WERI-Rb-1 (cell line): ENCODE measurements at places on chromosomes 3 and 15.

- no peak for DNase-seq
These were observed 116.5 kb upstream of the ALDH1A3 start for GRCh38 chr15:100762913-100763834.

DNA sequence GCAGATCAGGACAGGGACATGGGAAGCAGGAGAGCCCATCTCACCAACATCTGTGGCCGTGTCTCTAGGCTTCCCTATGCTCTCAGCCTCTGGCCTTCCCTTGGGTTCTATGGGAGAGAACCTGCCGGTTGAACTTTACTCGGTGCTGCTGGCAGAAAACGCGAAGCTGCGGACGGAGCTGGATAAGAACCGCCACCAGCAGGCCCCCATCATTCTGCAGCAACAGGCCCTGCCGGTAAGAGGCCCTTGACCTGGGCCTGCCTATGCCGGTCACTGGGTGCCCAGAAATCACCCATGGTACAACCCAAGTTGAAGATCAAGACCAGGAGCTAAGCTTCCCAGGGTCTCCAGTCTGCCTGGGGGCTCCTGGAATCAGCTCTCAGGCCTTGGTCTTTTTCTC, 34.8 kb downstream of the CYP11A1 start:
- no peak for DNase-seq

GRCh38 chr3:194019398-194020165, 116.4 kb upstream of the HES1 start:
- DNase-seq, result no peak

- no peak for DNase-seq
These were observed 172.1 kb upstream of the SMAD3 start for GRCh38 chr15:66893294-66893693.

DNA sequence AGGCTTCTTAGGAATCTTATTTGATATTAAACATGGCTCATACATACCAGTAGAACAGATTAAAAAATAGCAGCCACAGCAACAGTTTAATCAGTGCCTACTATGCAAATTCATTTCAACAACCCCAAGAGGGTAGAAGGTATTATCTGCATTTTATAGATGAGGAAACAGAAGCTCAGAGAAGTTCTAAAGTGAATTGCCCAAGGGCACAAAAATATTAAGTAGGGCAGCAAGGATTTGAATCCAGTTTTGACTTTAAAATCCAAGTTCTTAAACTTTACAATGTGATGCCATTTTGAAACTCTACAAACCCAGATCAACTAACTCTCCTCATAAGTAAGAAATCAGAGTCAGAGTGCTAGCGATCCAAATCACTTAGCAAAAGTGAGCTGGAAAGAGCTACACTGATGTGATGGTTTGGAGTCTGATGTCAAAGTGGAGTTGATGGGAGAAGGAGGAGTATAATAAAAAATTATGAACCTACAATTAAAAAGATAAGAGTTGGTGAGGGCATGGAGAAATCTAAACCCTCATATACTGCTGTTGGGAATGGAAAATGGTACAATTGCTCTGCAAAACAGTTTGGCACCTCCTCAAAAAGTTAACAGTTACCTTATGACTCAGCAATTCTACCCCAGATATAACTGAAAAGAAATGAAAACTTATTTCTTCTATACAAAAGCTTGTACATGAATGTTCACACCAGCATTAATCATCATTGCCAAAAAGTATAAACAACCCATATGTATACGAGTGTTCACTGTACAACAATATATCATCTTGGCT, 51.0 kb upstream of the PLXND1 start:
- no peak for DNase-seq

GRCh38 chr3:113265231-113265630, 53.9 kb downstream of the BOC start:
- no peak for DNase-seq

DNA sequence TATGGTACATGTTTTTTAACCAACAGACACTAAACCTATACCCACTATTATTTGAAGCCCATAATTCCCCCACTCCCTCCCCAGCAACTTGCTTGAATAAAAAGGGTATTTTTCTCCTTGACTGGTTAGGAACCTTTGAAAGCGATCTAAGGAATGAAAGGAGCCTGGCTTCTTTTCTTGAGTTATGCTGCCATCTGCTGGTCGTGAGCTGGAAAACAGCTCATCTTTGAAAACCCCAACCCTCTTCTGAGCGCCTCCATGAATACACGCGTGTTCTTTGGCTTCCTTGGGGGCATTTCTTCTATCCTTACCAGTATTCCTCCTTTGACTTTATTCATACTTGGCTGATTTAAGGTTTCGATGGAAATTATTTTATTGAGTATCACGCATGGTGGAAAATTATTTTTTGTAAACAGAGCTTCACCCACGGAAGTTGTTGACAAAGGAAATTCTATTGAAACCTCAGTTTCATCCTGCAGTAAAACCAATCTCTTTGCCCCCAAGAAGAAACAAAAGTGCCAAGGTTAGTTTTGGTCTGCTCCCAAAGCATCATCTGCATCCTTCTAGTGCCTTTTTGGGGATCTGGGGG, 171.6 kb downstream of the SV2B start:
- peak; percentile 45 for DNase-seq

- DNase-seq, result no peak
These were observed 31.2 kb downstream of the WWTR1 start for GRCh38 chr3:149626671-149627070.

GRCh38 chr3:49553324-49553691, 969 bp upstream of the BSN start:
- no peak for DNase-seq

- DNase-seq, result peak; percentile 80
These were observed 36.3 kb upstream of the GNB5 start for GRCh38 chr15:52227456-52227855.

DNA sequence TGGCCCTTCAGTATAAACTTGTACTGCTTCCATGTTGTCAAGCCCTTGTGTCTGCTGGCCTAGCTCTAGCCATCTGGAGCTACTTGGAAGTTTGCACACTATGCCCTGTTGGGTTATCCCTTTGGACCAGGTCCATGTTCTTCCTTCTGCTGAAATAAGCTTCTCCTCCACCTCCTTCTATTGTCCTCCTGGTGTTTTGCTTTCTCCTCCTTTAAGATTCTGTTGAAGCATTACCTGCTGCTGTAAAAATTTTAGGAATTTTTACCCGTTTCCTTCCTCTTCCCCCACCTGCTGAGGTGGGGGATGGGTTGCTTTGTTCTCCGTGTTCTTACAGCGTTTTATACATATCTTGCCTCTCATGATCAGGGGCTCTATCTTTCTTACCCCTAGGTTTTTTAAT, 51.7 kb downstream of the SH3GL3 start:
- DNase-seq, result no peak

DNA sequence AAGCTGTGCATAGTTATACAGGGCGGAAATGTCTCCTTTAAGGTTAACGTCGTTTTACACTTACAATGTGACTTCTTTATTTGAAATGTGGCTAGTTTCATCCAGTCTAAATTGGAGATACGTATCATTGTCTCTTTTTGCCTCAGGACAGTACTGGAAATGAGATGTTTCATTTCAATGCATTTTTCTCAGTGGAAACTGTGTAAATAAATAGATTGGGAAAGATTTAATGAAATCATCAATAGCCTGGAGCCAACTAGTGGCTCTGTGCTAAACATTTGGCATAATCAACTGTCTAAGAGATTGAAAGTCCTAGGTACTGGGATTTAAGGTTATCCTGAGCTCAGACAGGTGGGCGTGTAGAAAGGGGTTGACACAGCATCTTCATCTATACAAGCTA, 691.5 kb upstream of the CCDC54 start:
- DNase-seq, result no peak

DNA sequence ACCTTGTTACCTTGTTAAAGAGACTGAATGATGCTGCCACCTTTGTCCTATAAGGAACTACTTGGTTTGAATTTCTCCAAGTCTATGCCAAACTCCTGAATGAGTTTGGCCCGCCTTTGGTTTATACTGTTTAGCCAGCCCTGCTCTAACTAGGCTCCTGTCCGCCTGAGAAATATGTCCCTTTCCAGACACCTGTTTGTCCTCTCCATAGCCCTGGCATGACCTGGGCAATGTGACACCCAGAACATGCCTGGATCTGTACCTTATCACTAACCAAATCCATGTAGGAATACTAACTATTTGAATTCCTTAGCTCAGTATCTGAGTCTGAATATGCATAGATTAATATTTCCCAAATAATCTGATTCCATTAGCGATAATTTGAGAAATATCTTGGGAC, 24.4 kb upstream of the TMC3 start:
- DNase-seq, result no peak

DNA sequence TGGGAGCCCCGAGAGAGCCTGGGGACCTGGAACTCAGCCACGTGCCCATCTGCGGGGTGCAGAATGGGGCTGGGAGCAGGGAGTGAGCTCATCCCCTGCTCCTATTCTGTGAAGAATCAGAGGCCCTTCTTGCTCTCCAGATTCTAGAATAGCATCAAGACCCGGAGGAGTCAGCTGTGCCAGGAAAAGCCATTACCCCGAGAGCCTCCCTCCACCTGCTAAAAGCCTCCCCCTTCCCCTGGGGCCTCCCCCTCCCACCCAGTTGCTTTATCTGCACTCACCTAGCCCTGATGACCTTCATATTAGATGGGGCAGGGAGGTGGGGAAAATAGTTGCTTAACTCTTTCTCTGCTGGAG, 23.1 kb downstream of the CCDC33 start:
- no peak for DNase-seq

- DNase-seq, result peak; percentile 46
These were observed 121.1 kb upstream of the GOLIM4 start for GRCh38 chr3:168216851-168217250.

DNA sequence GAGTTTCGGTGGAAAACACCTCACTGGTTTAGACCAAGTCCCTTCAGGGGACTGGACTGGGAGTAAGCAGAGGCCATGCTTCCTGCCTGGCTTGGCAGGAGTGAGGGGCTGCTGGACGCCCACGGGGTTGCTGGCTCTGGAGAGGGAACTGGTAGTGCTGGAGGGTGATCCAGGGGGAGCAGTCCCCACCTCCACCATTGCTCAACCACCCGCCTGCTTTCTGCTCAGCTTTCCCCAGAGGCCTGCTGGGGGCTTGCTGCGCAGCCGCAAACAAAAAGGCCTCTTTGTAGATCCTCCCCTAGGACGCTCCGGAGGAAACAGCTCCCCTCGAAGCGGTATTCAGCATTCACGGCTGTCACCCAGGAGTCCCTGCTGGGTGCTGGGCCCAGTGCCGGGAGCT, 33.5 kb downstream of the EBLN2 start:
- no peak for DNase-seq

DNA sequence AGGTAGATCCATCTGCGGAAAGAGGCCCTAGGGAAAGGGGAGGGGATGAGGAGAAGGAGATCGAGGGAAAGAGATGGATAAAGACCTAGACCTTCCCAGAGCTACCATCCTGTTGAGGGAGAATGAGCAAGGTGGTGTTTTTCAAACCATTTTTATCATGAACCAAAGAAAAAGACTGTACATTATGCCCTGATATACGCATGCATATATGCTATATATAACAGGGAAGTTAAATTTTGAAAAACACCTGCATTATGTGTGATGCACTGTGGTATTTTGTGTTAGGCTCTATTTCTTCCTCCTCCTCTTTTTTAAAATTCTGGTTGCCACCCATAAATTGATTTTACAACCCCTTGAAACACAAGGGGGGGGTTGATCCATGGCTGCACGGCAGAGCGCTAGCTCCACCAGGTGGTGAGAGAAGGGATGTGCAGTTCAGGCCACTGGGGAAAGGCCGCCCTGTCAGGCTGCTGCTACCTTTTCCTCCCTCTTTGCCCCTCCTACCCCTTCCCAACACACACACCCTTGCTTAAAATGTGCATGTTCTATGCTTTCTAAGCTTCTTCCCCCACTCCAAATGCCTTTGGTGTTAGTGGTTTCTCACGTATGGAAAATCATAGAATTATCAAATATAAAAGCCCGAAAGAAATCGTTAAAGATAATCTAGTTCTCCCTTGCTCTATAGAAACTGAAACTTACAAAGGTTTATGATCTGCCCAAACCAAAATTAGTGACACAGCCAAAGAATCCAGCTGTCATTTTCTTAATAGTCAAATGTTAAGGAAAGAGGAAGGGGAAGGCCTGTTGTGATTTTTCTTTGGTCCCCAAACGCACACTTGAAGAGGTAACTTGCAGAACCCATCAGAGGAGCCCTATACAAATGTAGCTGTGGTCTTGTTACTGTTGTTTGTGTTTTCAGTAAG, 262.0 kb upstream of the UMPS start:
- DNase-seq, result peak; percentile 56
